Right lobe of liver (tissue), 6 donors: ENCODE measurements at places on chromosomes 2 and 18.

GRCh38 chr18:79396431-79397246 lies 909 bp downstream of the NFATC1 start:
- no peak for DNase-seq

- DNase-seq: no peak
These were observed 129.9 kb downstream of the PIEZO2 start for GRCh38 chr18:11019295-11020105.

- DNase-seq: no peak
These were observed 7.3 kb upstream of the GALM start for GRCh38 chr2:38658613-38659012.

GRCh38 chr2:98484652-98485452 lies 40.2 kb downstream of the INPP4A start:
- DNase-seq: no peak

GRCh38 chr2:233385489-233386044 lies 31.3 kb downstream of the DGKD start:
- DNase-seq: no peak

GRCh38 chr2:142675398-142675797 lies 202.1 kb upstream of the KYNU start:
- DNase-seq: no peak

DNA sequence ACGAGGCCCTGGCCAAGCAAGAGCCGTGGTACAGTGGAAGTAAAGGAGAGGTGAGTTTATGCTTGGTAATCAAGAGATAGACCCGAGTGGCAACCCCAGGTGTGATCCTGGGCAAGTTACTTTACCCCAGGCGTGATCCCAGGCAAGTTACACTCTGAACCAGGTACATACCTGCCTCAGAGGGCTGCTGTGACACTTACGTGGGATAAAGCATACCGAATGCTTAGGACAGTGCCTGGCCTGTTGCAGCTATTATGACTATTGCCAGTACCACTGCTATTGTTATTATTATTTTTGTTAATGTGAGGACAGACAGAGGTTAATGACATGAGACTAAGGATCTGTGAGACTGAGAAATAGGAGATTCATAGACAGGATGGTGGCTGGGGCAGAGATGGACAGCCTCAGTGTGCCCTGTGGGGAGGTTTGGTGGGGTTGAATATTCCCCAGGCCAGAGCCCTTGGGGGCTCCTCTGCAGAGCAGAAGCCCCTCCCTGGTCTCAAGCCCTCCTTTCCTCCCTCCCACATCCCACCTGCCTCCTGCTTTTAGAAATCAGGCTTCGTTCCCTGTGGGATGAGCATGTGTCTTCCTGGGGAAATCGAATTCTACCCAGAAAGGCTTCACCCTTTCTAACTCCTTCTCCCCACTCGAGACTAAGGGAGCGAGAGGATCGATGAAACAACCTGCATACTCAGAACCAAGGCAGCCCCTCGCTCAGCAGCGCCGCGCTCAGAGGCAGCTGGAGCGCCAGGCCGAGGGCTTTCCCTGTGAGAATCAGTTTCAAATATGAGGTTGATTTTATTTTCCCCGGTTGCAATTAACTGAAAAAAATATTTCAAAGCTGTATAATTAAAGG lies 62.0 kb upstream of the SIX3 start:
- no peak for DNase-seq

DNA sequence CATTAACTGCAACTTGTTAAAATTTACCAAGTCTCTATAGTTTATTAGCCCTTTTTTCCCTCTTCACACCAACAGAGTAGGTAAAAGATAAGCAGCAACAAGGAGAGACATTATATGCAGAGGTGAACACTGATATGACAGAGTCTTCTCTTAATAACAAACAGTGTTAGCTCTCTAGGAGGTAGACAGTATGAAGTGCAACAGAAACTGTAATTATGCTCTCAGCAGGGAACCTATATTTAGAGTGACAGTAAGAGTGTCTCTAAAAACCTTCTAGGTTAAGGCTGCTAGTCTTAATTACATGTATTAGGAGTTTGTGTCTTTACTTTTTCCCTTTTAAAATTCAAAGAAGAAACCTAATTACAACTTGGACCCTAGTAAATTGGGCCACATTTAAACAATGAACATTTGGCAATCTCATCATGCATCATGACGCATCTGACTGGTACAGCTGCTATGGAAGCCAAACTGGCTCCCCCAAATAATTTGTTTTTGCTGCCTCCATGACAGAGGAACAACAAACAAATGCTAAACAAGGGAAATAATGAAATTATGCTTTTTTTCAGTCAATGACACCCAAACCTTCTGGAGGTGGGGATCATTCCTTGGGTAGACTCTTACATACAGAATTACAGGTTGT lies 69.9 kb upstream of the MMADHC start:
- no peak for DNase-seq

- DNase-seq: no peak
These were observed 19.1 kb upstream of the ANKRD53 start for GRCh38 chr2:70959271-70959761.

DNA sequence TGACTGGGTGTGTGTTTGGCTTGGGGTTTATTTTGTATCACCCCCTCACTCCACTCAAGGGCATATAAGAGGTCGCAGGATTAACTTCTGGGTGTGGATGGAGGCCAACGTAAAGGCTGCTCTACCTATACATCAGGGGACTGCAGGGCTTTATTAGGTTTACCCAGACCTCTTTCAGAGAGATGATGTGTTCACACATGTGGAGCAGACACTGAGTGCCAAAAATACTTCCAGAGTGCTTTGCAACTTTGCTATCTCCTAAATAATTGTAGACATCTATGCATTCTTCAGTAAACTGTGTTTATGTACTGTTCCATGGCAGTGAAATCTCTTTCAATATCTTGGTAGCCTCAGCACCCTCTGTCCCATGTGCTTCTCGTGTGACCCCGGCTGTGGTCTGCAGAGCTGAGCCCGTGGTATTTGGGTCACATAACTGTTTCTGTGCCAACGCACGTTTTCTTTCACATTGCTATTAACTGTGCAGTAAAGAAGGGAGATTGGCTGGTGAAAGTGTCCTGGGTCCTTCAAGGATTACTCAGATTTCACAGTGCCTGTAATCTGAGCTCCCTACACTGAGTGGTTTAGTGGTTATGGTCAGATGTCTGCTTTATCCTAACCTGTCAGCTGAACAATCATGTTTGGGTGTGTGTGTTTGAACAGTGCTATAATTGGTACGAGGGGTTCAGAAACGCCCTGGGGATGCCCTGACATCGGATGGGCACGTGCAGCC lies 208.1 kb downstream of the VAPA start:
- DNase-seq: no peak

GRCh38 chr2:51420511-51420910 lies 388.6 kb upstream of the NRXN1 start:
- DNase-seq: no peak

GRCh38 chr2:28547906-28548600 lies 52.2 kb downstream of the PLB1 start:
- no peak for DNase-seq

GRCh38 chr2:234730066-234730640 lies 221.7 kb upstream of the SH3BP4 start:
- no peak for DNase-seq

- no peak for DNase-seq
These were observed 825.8 kb downstream of the SOCS6 start for GRCh38 chr18:71114550-71115210.

DNA sequence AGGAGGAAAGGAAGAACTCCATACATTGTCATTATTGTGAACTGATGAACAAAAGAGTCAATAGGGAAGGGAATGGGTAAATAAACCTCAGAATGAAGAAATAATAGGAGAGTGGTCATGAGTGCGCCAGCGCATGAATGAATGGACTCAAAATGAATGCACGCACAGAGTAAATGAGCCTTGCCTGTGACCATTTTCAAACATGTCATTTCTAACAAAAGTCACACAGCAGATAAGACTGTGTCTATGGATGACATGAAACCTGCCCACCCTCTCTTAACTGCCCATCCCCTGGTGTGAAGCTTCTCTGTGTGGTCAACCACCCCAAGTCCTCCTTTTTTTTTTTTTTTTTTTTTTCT lies 121.1 kb upstream of the TEX51 start:
- no peak for DNase-seq
